ENCODE measurements at places on chromosomes 1 and 21.

- no peak for DNase-seq
Measured at GRCh38 chr1:212928323-212929291, 21.7 kb upstream of the VASH2 start.

DNA sequence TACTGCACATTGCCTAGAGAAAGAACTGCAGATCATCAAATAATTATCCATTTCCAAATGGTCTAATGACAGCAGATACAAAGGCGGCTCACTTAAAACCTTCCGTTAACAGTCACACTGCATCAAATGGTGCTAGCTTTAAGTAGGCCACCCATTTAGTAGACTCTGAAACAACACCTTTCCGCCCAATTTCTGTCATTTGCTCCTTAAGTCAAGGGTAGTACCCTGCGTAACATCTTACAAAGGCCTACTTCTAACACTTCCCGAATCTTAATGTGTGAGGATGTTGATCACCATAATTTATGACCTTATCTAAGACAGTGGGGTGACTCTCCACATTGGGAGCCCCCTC lies 692 bp upstream of the RALGPS2 start:
- no peak for DNase-seq

GRCh38 chr1:61337981-61338848 lies 255.9 kb downstream of the NFIA start:
- DNase-seq = peak; percentile 88

DNA sequence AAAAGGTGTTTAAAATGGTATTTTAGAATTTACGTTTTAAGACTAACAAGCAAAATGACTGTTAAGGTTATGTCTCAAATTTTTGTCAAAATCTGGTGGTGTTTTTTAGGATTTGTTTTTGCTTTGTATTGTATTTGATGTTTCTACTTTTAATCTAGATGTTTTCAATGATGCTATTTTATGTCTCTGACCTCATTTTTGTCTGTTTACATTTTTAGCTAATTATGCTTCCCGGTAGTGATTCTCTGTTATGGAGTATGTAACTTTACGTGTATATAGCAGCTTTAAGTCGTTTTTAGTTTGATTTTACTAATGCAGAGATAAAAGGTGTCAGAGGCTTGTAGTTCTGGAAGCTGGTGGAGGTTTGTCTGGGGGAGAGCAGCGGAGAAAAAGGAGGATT lies 71.8 kb downstream of the PRDM2 start:
- DNase-seq = no peak
